Mesenteric fat pad (tissue), 1 donor: ENCODE measurements at places on chromosomes 4 and X. TPM values are rescaled to one million over a fixed set of nuclear protein-coding genes. Genes with fewer than 3 reads are reported as not detected.

The USP27X gene
- total RNA-seq, result 1.9 TPM

The HPSE gene
- total RNA-seq, result 7.4 TPM

The DMP1 gene
- total RNA-seq, result not detected

The SMARCA5 gene
- total RNA-seq, result 31.0 TPM

The TSPAN7 gene
- 32.0 TPM for total RNA-seq

The RIBC1 gene
- 0.22 TPM for total RNA-seq

The BMX gene
- 1.7 TPM for total RNA-seq

The MAGEC2 gene
- total RNA-seq, result not detected

The SLC2A9 gene
- total RNA-seq, result 5.5 TPM

The SYTL4 gene
- 12.3 TPM for total RNA-seq

The MAGEA9B gene
- not detected for total RNA-seq

The PPA2 gene
- 67.2 TPM for total RNA-seq

The ADGRL3 gene
- total RNA-seq, result 5.9 TPM

The PDGFRA gene
- 181 TPM for total RNA-seq

The PNMA3 gene
- total RNA-seq, result 0.22 TPM

The TMEM154 gene
- total RNA-seq, result 7.2 TPM

The RAB9B gene
- total RNA-seq, result 0.74 TPM

- no peak for DNase-seq
Measured at GRCh38 chr4:25955705-25956104, 41.7 kb downstream of the SMIM20 start.

- no peak for DNase-seq
Measured at GRCh38 chr4:54958236-54958635, 167.2 kb downstream of the KDR start.

GRCh38 chrX:47723689-47724088, 64.7 kb upstream of the UXT start:
- DNase-seq, result no peak

DNA sequence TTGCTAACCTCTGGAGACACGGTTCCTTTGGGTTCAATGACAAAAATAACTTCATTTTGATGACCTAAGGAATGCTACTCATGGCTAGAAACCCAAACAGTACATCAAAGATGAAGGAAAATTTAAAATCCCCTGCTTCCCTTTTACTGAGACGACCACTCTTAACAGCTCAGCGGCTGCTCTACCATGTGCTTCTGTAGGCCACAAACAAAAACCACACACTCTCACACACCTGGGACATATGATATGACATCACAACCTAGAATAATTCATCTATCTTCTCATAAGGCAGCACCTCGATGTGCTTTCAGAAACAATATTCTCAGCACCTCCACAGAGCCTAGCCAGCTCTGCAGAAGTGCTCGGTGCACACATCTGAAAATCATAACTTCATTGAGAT, 34.7 kb downstream of the ABLIM2 start:
- DNase-seq, result no peak

- no peak for DNase-seq
Measured at GRCh38 chr4:126191536-126191935, 876.8 kb downstream of the FAT4 start.

DNA sequence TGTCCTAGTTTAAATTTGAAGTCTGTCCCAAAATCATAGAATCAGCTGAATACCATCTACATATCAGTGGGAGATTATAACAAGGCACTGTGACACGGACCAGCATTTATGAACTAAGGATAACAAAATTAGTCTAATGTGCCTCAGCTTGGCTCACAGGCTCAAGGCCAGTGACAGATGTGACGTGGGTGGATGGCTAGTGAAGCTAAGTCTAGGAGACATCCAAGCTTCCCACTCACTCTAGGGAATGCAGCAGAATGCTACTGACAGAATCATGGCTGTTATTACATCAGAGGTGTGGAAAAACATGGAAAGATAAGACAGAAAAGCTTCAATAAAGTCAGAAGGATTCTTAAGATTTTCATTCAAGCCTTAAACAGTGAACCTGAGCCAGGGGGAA, 329.9 kb downstream of the NAF1 start:
- no peak for DNase-seq

DNA sequence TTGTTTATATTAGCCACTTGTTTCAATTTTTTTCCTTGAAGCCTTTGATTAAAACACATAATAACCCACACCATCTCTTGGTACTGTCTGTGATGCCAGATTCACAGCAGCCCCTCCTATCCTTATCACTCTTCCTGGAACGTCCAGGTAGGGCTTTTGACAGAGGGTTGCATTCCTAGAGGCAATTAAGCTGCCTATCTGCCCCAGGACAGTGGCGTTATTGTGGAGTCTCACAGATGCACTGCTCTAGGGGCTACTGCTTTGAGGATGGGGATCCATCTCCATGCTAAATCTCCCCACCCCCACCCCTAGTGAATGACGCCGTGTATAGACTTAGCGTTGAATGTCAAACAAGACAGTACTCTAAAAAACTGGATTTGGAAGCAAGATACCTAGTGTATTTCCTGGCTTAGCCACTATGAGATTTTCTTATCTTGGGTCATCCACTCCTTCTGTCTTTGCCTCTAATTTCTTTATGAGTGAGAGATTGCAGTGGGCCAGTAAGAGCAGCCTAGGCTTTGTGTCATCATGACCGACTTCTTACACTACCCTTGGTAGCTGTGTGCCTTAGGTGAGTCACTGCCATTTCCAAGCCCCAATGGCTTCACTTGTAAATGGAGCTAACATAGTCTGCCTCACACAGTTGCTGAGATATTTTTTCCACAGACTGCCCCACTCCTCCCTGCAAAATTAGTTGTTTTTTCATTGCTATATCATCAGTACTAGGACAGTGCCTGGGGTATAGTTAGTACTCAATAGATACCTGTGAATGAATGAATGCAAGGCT, 90.9 kb downstream of the EGF start:
- no peak for DNase-seq

DNA sequence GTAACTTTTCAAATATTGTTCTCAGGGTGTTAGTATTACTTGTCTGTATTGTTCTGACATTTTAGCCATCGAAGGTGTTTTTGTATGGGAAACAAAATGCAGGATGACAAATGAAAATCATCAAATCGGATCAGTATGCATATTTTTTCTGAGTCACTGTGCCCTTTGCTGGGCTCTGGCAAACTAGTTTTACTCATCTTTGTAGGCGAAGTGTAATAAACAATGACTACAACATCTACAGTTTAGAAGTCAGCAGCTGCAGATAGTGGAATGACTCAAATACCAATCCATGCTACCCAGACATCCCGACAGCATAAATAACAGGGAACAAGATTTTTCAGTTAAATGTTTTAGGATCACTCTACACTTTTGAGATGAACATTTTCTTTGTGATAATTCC, 557.3 kb upstream of the TENM3 start:
- DNase-seq, result no peak

GRCh38 chrX:105821471-105822121, 743 bp upstream of the NRK start:
- DNase-seq, result no peak

GRCh38 chrX:137031039-137031438, 2.8 kb downstream of the GPR101 start:
- DNase-seq, result no peak

DNA sequence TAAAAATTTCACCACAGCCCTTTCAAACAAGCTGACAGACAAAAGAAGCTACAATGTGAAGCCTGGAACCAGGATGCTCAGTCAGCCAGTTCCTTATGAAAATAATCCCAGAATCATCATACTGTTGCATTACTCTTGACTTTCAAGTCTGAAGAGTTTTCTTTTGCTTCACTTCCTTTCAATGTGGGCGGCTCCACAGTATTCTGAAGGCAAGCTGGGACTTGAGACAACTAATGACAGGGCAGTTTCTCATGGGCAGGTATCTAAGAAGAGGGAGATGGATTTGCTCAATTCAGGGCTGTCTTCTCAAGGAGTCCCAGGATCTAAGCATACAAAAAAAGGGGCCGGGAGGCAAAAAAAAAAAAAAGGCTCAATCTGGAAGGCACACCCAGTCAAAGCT, 173.4 kb downstream of the PAPSS1 start:
- DNase-seq, result no peak

- DNase-seq, result no peak
Measured at GRCh38 chr4:24644983-24645764, 60.8 kb upstream of the DHX15 start.

DNA sequence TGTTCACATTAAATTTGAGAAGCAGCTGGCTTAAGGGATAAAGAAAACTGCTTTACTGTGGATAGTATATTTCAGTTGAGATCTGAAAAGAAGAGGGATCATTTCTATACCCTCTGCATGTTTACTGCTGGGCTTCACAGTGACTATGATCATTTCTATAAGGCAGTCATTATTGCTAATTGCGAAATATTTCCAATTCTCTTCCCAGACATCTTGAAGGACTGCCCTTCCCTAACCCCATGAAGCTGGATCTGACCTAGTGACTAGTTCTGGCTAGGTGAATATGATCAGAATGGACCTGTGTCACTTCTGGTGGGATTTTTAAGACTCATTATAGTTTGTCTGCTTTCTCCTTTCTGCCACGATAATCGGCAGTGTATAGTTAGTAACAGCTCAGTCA, 506.5 kb upstream of the GALNT7 start:
- no peak for DNase-seq

DNA sequence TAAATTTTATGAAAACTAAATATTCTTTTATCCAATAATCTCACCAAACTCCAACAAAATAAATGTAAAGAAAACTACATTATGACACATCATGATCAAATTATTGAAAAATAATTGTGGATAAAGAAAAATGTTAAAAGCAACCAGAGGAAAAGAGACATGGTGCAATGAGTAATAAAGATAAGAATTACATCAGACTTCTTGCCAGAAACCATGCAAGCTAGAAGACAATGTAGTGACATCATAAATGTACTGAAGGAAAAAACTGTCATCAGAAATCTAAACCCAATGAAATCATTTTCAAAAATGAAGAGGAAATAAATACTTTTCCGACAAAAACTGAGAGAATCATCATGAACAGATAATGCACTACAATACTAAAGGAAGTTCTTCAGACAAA, 135.9 kb upstream of the EOLA2 start:
- DNase-seq, result no peak

DNA sequence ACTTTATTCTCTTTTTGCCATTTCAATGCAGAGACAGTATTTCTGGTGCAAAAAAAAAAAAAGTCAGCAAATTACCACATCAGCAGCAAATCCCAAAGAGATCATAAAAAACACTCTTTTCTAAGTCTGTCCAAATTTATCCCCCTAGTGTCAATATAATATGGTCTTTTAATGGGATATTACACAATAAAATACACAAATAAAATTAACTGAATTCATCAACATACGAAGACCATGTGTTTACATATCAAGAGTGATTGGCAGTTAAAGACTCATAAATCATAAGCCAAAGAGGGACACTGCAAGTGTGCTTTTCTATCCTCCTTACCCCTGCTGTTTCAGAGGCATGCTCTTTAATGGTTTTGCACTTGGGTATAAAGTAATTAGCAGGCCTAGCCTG, 340.2 kb upstream of the DKK2 start:
- no peak for DNase-seq

GRCh38 chr4:95857761-95858160, 17.9 kb downstream of the PDHA2 start:
- no peak for DNase-seq

DNA sequence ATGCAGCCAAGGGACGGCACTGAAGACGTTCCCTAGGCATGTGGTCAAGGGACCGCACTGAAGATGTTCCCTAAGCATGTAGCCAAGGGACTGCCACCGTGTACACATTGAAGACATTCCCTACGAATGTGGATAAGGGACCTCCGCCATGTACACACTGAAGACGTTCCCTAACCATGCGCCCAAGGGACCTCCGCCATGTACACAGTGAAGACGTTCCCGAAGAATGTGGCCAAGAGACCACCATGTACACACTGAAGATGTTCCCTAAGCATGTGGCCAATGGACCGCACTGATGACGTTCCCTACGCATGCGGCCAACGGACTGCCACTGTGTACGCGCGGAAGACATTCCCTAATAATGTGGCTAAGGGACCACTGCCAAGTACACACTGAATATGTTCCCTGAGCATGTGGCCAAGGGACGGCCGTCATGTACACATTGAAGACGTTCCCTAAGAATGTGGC, 48.4 kb downstream of the DHRSX start:
- no peak for DNase-seq

- no peak for DNase-seq
Measured at GRCh38 chrX:48831909-48832291, 3.5 kb downstream of the PCSK1N start.

GRCh38 chrX:44569122-44569521, 26.5 kb upstream of the FUNDC1 start:
- DNase-seq, result no peak

DNA sequence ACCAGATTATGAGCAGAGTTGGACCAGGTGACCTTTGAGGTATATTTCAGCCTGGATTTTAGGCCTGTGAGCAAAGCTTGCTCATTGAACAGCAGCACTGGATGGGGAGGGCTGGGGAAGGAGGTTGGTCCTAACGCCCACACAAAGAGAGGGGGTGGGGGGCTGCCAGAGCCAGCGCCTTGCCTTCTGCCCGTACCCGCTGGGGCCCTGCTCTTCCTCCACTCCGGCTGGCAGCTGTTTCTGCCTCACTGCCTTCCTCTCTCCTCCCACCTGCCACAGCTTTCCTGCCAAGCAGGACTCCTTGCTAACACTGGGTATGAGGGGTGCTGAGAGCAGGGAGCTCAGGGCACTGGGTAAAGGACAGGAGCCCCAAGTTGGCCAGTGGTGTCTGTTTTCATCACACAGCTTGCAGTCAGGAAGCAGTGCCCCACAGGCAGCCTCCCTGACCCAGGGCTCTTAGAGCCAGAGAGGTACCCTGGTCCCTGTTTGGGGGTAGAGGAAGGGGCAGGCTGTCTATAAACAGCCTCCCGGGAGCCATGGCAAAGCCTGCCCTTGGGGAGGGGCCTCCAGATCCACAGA, 6.1 kb downstream of the NALF2 start:
- no peak for DNase-seq

- no peak for DNase-seq
Measured at GRCh38 chr4:122824616-122825015, 2.0 kb upstream of the FGF2 start.

DNA sequence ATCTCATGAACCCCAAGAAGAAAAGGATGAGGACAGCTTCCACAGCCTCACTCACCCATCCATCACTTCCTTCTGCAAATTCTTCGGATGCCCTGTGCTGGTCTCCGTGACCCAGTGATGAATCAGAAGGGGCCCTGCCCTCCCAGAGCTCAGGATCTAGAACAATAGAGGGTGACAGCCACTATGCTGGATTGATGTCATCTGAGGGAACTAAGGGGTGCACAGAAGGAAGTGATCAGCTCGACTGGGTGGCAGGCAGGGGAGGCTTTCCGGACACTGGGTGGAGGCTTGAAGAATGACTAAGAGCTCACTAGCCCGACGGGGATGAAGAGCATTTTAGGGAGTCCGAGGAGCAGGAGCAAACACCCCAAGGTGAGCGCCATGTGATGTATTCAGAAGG, 1.4 kb upstream of the ZNF185 start:
- DNase-seq, result no peak

DNA sequence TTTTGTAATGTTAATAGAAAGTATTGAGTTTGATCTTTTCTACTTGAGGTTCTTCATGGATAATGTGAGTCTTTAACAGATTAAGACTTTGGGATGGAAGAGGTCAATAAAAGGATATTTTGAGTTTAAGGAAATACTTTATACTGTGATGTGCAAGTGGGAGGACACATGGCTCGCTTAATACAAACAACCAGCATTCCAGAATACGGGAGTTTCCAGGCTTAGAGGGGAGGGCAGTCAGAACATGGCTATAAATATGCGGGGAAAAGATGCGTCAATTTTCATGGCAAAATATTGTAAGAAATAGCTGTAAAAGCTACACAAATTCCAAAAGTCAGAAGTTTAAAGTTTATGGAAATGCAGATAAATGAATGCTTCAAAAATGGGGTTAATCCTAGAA, 192.3 kb downstream of the AASDH start:
- DNase-seq, result no peak

- DNase-seq, result no peak
Measured at GRCh38 chr4:74152836-74153235, 5.1 kb upstream of the MTHFD2L start.
